ENCODE measurements at places on chromosomes 3 and 15. TPM values are rescaled to one million over a fixed set of nuclear protein-coding genes. Genes with fewer than 3 reads are reported as not detected.

GXYLT2 gene
- total RNA-seq = 3.6 TPM

IL5RA gene
- total RNA-seq = not detected

CSPG5 gene
- total RNA-seq = not detected

STX19 gene
- not detected for total RNA-seq

ROPN1 gene
- total RNA-seq = not detected

PLA2G4D gene
- 0.13 TPM for total RNA-seq
